Activated T-helper 1 cell treated with anti-CD3 and anti-CD28 coated beads, Interleukin-12 subunit alpha, Interleukin-12 subunit beta, Interleukin-2, Interleukin-4 antibody, amounts not matched to agents 30 ng/mL and 10 ng/mL and 1 ng/mL, durations not matched to agents 14 hours and 24 hours and 36 hours (primary cell): ENCODE measurements at places on chromosomes 5 and 9. TPM values are rescaled to one million over a fixed set of nuclear protein-coding genes. Genes with fewer than 3 reads are reported as not detected.

The ST8SIA4 gene
- 63.1 and 65.2 TPM in 2 replicates for total RNA-seq

The IFNK gene
- not detected in 2 replicates for total RNA-seq

The TAF11L5 gene
- not detected in 2 replicates for total RNA-seq

DNA sequence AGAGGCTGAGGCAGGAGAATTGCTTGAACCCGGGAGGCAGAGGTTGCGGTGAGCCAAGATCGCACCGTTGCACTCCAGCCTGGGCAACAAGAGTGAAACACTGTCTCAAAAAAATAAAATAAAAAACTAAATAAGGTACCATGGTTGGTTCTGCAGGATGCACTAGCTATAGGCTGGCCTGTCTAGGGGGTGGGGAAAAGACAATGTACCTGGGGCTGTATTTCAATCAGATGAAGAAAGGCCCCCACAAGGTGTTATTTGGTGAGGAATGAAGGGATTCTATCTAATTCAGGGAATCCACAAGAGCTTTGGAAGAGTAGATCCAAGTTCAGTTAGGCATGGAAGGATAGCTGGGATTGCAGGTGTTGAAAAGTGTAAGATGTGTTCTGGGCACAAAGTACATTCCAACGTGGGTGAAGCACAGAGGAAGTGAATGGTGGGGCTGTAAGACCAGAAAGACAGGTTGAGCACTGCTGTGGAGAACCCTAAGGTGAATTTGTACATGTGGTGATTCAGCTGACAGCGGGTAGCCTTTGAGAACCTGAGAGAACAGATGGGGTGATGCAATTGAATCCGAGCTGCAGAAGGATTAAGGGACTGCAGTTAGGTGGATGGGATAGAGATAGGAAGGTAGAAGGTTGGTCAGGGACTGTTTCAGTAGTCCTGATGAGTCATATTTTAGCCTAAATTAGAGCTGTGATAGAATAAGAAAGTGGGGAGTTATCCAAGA lies 71.8 kb downstream of the CAST start:
- H3K36me3 ChIP-seq = peaks cover 34% of the 10 kb centered on the region
- no peak overlapping the region for H3K27ac ChIP-seq
- DNase-seq = no peak
- peaks cover 13% of the 10 kb centered on the region for H3K4me1 ChIP-seq
- no peaks in the 10 kb centered on the region for H3K27me3 ChIP-seq

GRCh38 chr5:132072528-132072927 lies 1.1 kb upstream of the CSF2 start:
- H3K36me3 ChIP-seq = peaks cover 33% of the 10 kb centered on the region
- peaks cover 1% of the 10 kb centered on the region for H3K27me3 ChIP-seq
- H3K4me1 ChIP-seq = peaks cover 93% of the 10 kb centered on the region
- H3K27ac ChIP-seq = peak overlapping the region; percentile 97
- no peak for DNase-seq

- DNase-seq = no peak
- peaks cover 16% of the 10 kb centered on the region for H3K36me3 ChIP-seq
- peaks cover 15% of the 10 kb centered on the region for H3K4me1 ChIP-seq
Observed at GRCh38 chr5:41772785-41773442, 97.3 kb downstream of the OXCT1 start.

DNA sequence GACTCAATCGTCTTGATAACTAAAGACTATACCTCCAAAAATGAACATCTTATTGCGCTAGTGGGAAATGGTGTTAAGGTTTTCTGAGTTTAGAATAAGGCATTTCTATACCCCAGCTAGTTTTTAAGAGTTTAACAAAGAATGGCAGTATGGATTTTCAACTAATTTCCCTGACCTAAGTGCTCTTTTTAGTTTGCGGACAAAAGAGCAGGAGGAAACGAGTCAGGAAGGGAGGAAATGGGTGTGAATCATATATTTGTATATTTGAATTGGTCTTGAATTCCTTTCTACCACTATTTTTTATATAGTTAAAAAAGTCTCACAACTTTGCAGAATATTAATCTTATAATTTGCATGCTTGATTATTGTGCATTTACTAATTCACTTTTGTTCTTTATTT lies 516.3 kb upstream of the ZNF608 start:
- H3K4me1 ChIP-seq = no peaks in the 10 kb centered on the region
- no peaks in the 10 kb centered on the region for H3K27me3 ChIP-seq
- H3K27ac ChIP-seq = no peak overlapping the region
- no peak for DNase-seq
